ENCODE measurements at places on chromosomes 4 and X.

- ATAC-seq: no peak
These were observed 62.0 kb upstream of the MAP3K15 start for GRCh38 chrX:19577181-19577810.

GRCh38 chrX:131617182-131617581 lies 73.3 kb downstream of the OR13H1 start:
- ATAC-seq: no peak

- ATAC-seq: no peak
These were observed 207.5 kb downstream of the REPS2 start for GRCh38 chrX:17154001-17154400.

- no peak for ATAC-seq
These were observed 128.4 kb upstream of the SCML1 start for GRCh38 chrX:17608888-17609287.

GRCh38 chrX:117487421-117487820 lies 629.2 kb downstream of the KLHL13 start:
- ATAC-seq: no peak

DNA sequence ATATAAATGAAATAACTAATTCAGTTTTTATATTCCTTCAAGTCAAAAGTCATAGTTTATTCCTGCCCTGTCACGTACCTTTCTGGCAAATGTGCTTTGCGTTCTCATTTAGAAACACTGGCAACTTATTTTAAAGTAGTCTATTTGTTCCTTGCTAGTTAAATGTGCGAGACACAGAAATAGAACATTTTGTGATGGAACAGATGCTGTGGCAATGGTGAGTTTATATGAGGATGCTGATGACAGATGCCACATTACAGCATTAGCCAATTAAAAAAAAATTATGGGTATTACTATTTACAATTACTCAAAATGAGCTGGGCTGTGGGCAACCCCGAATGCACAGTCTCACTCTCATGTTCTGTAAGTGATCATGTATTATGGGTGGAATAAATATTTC lies 26.1 kb upstream of the EPHA5 start:
- no peak for ATAC-seq

DNA sequence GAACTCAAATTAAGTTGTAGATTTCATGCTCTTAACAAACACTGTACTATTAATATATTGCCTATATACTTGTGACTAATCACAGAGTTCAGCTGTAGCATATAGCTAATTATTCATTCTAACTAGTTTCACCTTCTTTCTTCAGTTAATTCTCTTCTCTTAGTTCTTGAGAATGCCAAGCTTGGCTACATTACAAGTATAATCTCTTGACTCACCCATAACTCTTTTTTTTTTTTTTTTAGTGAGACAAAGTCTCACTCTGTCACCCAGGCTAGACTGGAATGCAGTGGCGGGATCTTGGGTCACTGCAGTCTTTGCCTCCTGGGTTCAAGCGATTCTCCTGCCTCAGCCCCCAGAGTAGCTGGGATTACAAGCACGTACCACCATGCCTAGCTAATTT lies 5.4 kb downstream of the KLHL5 start:
- ATAC-seq: no peak

GRCh38 chr4:12122316-12122715 lies 693.6 kb upstream of the HS3ST1 start:
- ATAC-seq: no peak

GRCh38 chr4:174314770-174315169 lies 31.1 kb downstream of the CEP44 start:
- ATAC-seq: no peak

GRCh38 chr4:176795441-176795840 lies 2.7 kb upstream of the VEGFC start:
- ATAC-seq: no peak

DNA sequence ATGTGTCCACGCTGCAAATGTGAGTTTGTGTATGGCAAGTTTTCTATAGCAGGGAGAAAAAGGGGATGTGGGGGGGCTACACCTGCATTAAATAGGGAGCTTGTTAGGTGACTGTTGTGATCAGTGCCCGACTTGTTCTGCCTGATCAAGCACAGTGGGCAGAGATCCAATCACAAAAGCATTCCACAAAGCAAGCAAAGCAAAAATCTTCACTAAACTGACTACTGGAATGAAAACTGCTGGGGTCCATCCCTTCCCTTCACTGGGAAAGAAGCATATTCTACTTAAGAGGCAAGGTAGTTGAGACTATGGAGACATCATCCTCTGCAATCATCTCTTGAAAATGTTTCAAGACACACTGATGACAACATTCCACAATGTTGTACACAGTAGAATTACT lies 5.2 kb downstream of the IRS4 start:
- no peak for ATAC-seq

GRCh38 chr4:160969925-160970324 lies 1193.9 kb downstream of the FSTL5 start:
- no peak for ATAC-seq

Measured in stimulated activated memory B cell treated with anti-CD40 and anti-IgM and Interleukin-4, amounts not matched to agents 10 μg/mL and 1 μg/mL and 100 μg/mL, for 72 hours (primary cell).